SHP77 (cell line): ENCODE measurements at places on chromosomes 6 and 20.

DNA sequence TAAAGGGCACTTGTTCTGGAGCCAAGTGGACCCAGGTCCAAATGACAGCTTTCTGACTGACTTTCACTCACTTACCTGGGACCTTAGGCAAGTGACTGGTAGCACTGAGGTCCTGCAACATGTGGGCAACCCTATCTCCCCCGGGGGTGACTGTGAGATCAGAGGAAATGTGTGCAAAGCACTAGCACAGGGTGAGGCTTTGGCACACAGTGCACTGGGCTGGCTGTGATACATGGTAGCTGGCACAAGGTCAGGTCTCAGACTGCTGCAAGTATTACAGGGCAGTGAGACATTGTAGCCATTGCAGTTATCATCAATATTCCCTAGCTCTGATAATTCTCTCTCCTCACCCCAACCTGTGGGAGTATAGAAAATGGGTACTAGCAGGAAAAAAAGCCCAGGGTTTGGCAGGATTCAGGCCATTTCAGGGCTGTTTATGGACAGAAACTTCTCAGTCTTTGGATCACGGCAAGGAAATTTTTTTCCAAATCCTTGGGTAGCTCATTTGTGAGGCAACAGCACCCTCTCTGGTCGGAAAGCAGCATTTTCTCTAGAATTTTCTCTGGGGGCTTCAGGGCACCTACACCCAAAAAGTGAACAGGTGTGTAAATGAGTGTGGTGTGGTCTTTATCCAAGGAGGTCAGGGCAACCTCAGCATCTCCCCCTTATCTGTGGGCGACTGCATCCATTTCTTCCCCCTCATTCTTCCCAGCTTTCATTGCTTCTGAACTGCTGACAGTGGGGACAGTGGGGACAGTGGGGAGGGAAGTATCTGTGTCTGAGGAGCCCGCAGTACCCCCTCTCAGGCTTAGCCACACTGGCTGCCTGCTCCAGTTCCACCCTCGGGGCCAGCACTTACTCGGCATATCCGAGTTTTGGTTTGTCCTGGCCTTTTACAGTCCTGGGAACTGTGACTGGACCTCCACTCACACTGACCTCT is 148.7 kb upstream of the PHACTR3 start:
- DNase-seq = no peak

GRCh38 chr6:75266716-75267291 is 17.8 kb downstream of the TMEM30A start:
- DNase-seq = peak; percentile 26

- DNase-seq = no peak
Observed at GRCh38 chr6:108846101-108846500, 2.1 kb upstream of the ARMC2 start.

- DNase-seq = no peak
Observed at GRCh38 chr6:73418081-73418741, 23.6 kb downstream of the DDX43 start.

DNA sequence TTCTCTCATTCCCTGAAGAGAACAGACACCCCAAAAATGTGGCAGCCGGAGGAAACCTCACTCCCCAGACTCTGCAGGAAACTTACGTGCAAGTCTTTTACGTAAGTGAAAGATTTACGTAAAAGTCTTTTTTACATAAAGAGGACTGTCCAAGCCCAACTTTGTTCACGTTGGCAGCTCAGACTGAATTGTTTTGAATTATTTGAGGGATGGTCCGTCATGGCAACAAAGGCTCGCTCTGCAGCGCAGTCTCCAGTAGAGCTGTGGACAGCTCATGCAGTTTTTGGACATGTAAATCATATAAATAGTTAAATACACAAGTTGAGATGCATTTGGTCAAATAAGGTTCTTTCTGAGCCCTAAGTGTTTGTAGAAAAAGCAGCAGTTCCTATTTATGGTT is 394.8 kb downstream of the QKI start:
- no peak for DNase-seq

DNA sequence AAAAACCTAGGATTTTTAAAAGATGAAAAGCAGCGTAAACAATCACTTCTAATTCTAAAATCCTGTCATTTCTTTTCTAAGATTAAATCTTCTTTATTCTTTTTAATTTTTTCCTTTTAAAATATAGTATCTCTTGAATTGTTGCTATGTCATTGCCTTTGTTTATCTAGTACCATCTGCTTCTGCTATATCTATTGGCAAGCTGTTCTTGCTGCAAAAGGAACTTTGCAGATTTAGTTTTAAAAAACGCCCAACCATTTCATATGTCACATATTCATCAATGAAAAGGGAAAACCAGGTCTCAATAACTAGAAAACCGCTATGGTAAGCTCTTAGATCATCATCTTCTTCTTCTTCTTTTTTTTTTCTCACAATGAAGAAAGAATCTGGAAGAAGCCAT is 11.5 kb upstream of the EEF1A1 start:
- DNase-seq = no peak

- DNase-seq = no peak
Observed at GRCh38 chr20:48776306-48776705, 51.5 kb downstream of the PREX1 start.

DNA sequence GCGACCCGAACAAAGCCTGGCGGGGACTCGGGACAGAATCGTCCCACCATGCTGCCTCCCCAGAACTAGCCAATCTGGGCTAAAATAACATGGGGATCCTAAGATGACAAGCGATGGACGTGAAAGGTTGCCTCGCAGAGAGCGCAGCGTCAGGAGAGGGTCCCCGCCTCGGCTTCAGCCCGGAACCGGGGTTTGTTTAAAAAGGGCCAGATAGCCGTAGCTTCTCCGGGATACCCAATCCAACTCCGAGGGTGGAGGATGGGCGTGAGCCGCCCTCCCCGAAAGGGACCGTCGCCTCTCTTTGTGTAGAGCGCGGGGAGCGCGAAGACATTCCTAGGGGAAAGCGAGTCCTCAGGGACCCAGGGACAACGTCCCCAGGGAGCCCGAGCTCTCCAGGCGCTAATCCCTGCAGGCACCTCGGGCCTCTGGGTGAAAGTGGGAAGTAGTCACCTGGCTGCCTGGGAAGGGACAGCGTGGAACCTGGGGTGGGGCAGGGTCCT is 643 bp downstream of the CD24 start:
- peak; percentile 14 for DNase-seq

GRCh38 chr20:15835811-15836210 is 737.4 kb downstream of the KIF16B start:
- DNase-seq = no peak

DNA sequence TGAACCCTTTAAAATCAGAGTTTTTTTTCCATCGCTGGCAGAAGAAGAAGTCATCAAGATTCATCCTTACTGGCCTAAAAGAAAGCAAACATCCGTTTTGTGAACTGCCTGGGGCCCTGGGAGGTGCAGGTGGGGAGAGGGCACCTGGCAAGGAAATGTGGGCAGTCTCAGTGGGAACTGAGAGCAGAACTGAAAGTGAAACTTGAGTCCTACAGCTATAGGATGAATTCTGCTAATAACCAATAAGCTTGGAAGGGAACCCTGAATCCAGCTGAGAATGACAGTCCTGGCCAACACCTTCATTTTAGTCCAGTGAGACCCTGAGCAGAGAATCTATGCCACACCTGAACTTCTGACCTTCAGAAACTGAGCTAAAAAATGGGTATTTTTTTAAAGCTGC is 130.1 kb upstream of the ASCC3 start:
- DNase-seq = no peak

GRCh38 chr20:8043687-8044282 is 24.2 kb upstream of the TMX4 start:
- DNase-seq = peak; percentile 69

GRCh38 chr6:109262261-109262660 is 120.0 kb downstream of the CD164 start:
- no peak for DNase-seq

GRCh38 chr6:118080547-118080946 is 173.5 kb downstream of the SLC35F1 start:
- DNase-seq = peak; percentile 3

DNA sequence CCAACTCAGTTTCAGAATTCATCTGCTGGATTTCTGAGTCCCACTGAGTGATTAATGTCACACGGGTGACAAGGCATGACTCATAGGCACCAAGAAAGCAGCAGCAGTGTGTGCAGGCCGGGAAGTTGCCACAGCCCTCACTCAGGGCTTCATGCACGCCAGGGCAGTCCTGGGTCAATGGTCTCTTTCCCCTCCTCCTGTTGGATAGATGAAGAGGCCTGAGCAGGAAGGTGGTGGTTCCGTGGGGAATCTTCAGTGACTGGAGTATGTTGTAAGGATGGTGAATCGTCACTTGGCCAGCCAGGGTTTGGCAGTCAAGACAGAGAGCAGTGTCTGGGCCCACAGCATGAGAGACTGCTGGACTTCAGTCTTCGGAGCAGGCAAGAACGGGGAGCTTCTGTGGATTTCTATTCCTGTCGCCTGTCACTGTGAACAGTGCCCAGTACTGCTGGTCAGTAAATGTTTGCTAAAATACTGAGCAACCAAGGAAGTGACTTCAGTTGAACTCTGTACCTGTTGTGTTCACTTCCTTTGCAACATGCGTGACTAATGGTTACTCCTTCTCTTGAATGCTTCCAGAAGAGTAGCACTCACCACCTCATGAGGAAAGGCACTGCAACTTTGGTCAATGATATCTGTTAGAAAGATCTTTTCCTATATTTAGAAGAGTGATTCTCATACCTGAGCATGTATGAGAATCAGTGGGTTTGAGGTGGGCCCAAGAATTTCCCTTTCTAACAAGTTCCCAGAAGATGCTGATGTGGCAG is 62.0 kb upstream of the CD93 start:
- peak; percentile 49 for DNase-seq

GRCh38 chr6:144036064-144036834 is 28.2 kb upstream of the PLAGL1 start:
- no peak for DNase-seq

DNA sequence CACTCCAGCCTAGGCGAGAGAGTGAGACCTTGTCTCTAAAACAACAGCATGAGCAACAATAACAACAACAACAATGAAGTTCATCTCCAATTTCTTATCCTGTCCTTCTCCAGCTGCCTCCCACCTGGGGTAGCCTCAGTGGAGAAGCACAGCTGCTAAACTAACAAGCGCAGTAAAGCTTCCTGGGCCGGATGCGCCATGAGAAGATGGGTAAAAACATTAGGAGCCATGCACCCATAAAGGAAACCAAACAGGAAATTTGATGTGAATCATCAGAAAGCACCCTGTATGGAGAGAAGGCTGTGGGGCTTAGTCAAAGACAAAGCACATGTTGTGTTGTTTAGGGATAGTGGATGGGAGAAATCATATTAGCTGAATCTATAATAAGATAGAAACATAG is 61.1 kb upstream of the CCN6 start:
- DNase-seq = no peak

- peak; percentile 81 for DNase-seq
Observed at GRCh38 chr6:89297695-89298351, 17.3 kb downstream of the GABRR2 start.

DNA sequence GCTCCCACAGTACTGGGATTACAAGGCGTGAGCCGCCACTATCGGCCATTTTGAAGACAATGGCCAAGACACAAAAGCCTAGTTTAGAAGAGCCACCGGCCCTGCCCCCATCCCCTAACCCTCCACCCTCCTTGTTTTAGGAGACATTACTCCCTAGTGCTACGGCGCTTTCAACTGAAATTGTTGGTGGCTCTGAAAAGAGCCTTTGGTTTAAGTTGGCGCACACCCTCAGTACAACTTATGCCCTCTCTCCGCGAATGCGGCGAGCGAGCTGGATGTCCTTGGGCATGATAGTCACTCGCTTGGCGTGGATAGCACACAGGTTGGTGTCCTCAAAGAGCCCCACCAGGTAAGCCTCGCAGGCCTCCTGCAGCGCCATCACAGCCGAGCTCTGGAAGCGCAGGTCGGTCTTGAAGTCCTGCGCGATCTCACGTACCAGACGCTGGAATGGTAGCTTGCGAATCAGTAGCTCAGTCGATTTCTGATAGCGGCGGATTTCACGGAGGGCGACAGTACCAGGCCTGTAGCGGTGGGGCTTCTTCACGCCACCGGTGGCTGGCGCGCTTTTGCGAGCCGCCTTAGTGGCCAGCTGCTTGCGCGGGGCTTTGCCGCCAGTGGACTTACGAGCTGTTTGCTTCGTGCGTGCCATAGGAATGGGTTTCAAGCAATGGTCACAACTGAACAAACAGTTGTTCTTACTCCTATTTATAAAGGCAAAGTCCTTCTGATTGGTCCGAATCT is 114.9 kb upstream of the BTN3A2 start:
- DNase-seq = peak; percentile 88

GRCh38 chr6:169168706-169169105 is 84.9 kb downstream of the THBS2 start:
- DNase-seq = no peak

DNA sequence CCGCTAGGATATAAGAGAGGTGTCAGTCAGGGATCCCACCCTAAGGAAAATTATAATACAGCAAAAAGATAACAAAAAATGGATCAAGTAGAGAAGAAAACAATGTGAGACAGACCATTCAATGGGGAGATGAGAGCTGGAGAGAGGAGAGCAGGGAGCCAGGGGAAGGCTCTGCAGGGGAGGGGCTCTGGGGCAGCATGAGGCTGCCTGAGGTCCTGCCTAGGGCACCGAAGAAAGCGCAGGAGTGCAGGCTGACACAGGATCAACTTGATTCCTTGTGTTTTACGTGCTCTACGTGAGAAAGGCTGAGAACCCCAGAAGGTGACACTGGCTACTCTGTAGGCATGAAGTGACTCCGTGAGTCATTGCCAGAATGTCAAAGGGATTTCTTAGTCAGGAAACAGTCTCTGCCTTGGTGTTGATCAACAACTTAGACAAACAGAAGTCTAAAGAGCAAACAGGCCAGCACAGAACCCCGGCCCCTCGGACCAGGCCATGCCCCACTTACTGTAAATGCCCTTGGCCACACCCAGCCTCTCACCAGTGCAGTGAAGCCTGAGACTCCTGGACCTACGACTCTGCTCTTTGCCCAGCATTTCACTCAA is 290.1 kb upstream of the PRDM1 start:
- no peak for DNase-seq

- peak; percentile 74 for DNase-seq
Observed at GRCh38 chr6:3798055-3798919, 46.8 kb upstream of the PXDC1 start.

DNA sequence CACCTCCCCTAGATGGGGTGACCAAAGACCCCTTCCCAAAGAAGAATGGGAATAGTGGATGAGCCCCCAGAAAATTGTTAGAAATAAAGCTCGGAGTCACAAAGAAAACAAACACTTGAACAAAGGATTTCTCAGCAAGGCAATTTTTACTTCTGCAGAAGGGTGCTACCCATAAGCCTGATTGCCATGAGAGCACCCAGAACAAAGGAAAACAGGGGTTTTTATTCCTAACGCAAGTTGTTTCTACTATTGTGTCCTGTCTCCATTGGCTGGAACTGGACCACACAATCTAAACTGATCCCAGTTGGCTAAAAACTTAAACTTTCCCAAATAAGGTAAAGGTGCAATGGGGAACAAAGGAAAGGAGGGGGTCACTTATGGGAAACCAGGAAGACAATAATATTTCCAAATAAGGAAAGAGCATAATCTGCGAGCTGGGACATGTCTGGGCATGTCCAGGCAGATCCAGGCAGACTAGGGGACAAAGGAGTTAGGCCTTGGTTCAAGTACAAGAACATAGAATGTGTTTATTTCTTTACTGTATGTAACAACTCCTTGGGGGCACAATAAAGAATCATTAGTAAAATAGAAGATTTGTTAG is 20.0 kb downstream of the HLA-B start:
- DNase-seq = no peak
